ENCODE measurements at places on chromosomes 5 and 9. TPM values are rescaled to one million over a fixed set of nuclear protein-coding genes. Genes with fewer than 3 reads are reported as not detected.

- peak; percentile 77 for DNase-seq
Measured at GRCh38 chr5:36683821-36684434, 77.5 kb downstream of the SLC1A3 start.

GRCh38 chr9:134377143-134377484 lies 50.9 kb downstream of the RXRA start:
- DNase-seq, result no peak

DNA sequence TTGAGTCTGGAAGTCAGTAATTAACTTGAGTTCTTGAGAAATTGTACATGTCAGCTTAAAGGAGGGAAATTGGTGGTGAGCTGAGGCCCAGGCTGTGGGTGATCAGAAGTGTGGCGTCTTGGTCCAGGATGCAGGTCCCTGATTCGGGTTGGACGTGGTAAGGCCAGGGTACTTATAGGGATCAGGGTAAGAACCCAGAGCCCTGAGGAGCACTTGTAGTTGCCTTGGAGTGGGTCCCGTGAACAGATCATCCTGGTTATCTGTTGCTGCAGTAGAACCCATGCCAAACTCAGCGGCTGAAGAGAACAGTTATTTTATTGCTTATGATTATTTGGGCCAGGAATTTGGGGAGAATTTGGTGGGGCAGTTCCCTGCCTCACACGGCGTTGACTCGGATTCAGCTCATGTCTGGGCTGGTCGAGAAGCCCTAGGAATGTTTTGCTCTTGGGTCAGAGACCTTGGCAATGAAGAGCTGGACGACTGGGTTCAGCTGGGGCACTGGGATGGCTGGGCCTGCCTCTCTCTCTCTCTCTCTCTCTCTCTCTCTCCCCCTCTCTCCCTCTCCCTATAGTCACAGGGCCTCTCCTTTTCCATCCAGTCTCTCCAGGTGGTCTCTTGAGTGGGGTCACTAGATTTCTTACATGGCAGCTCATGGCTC lies 73.1 kb downstream of the PDZD2 start:
- no peak for DNase-seq

DNA sequence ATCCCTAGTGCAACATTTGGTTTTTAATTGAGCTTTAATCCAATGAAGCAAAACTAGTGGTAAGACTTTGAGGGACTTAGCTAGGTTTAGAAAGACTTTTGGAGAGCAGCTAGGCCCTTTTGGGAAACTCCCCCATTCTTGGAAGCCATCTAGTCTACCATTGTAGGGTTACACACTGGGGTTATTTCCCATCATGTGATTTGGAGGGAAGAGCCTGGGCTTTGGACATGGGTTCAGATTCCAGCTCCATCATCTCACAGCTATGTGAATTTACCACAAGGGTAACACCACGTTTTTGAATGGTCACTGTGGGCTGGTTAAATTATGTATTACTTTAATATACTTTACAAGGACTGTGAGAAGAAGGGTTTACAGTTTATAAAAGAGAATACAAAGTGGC lies 18.3 kb upstream of the TNFSF15 start:
- no peak for DNase-seq

- no peak for DNase-seq
Measured at GRCh38 chr5:59588922-59589321, 304.6 kb downstream of the PDE4D start.

- no peak for DNase-seq
Measured at GRCh38 chr5:116145416-116145815, 60.6 kb downstream of the COMMD10 start.

SEMA4D gene
- polyA plus RNA-seq, result 27.4 TPM
